ENCODE measurements at places on chromosomes 3 and 15.

GRCh38 chr3:118772547-118773011, 262.1 kb downstream of the IGSF11 start:
- no peak for DNase-seq

DNA sequence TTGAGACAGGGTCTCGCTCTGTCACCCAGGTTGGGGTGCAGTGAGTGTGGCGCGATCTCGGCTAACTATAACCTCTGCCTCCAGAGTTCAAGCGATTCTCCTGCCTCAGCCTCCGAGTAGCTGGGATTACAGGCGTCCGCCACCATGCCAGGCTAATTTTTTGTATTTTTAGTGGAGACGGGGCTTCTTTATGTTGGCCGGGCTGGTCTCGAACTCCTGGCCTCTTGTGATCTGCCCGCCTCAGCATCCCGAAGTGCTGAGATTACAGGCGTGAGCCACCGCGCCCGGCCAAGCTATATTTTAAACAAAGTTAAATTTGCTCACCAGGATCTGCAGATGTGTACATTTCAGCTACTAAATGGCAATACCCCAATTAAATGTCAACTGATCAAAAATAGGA, 1.1 kb upstream of the C3orf38 start:
- no peak for DNase-seq

DNA sequence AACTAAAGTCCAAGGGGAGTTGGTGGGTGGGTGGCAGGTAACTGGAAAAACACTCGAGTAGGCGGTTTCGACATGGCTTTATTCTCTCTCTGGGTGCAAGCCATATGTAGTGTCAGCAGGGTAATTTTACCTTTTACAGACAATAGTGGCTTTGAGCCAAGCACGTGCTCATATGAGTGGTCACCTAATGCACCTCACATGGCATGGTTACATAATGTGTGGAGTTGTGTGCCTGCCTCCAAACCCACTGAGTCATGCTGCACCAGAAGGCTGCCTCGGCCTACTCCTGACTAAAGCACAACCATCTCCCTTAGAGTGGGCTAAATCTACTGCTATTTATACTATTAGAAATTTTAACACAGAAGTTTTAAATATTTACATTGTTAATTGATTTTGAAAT, 16.5 kb downstream of the CCRL2 start:
- no peak for DNase-seq

DNA sequence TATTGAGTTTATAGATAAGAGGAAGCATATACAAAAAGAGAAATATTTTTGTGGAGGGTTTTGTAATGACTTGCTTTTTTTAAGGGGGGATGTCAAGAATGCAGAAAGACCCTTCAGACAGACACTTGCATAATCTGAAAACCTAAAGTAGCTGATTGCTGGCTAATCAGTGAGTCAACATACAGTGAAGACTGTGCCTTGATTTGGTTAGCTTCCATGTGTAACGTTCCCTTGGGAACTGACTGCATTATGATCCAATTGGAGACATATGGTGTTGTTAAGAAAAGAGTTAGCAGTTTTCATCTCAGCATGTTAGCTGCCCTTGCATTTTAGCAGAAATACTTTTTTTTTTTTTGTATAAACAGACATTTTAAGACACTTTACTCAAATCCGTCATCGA, 483.2 kb downstream of the RBMS3 start:
- DNase-seq = peak; percentile 85

- DNase-seq = no peak
Observed at GRCh38 chr15:85030301-85030929, 48.8 kb downstream of the PDE8A start.

GRCh38 chr3:58117561-58118181, 93.1 kb downstream of the DNASE1L3 start:
- DNase-seq = peak; percentile 60

- DNase-seq = no peak
Observed at GRCh38 chr3:96734273-96735009, 80.0 kb upstream of the EPHA6 start.

Measured in muscle of back (tissue), 13 donors.